Caco-2 (cell line): ENCODE measurements at places on chromosomes 11 and 22.

DNA sequence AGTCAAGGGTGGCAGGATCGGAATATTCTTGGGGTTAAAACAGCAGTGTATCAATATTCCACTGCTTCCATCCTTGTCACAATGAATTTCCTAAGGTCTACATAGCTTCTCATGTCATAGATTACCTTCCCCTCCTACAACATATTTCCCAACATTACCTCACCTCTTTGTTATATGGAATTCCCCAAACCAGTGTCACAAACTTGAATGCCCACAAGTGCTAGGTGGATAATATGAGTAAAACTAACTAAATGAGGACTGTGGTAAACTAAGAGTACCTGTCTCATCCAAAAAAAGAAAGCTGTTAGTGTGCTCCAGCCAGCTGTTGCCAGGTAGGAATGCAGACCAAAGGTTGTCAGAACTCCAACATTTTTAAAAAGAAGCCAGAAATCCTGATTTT, 17.0 kb upstream of the NUCB2 start:
- H3K4me1 ChIP-seq, result peaks cover 28% of the 10 kb centered on the region
- no peaks in the 10 kb centered on the region for H3K27me3 ChIP-seq
- H3K4me3 ChIP-seq, result no peak overlapping the region
- no peak overlapping the region for H3K27ac ChIP-seq

- H3K27ac ChIP-seq, result no peak overlapping the region
- no peak for DNase-seq
- no peak overlapping the region for H3K4me3 ChIP-seq
- no peaks in the 10 kb centered on the region for H3K4me1 ChIP-seq
- H3K27me3 ChIP-seq, result no peaks in the 10 kb centered on the region
Measured at GRCh38 chr22:50730013-50730891, 7.8 kb upstream of the ACR start.

GRCh38 chr22:42862045-42862734, 5.1 kb upstream of the ARFGAP3 start:
- DNase-seq, result no peak
- H3K4me3 ChIP-seq, result no peak overlapping the region
- no peak overlapping the region for H3K27ac ChIP-seq
- H3K36me3 ChIP-seq, result no peaks in the 10 kb centered on the region

GRCh38 chr11:126113515-126113957, 50.9 kb upstream of the CDON start:
- DNase-seq, result peak; percentile 68
- no peak overlapping the region for H3K27ac ChIP-seq
- H3K27me3 ChIP-seq, result no peaks in the 10 kb centered on the region

DNA sequence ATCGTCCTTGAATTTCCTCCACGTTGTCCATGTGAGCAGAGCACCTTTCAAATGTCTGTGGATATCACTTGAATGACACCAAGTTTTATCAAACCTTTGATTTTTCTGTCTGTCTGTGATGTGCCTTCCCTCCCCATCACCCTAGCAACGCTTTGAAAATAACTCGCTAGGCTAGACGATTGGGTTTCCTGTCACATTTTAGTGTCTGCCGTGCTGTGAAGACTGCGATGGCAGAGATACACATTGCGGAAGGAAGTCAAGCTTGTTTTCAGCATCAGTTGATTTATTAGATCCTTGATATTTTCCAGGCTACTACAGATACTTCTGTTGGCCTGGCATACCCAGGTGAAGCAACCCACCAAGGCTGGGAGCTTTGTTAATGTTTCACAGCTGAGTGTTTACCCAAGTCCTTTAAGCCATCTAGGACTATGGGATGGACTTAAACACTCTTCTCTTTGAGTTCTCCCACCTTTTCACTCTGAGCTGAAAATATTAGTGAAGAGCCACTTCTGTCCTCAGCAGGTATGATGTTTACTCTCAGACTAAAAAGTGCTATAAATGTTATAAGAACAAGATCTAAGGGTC, 93.6 kb upstream of the CD44 start:
- H3K27me3 ChIP-seq, result no peaks in the 10 kb centered on the region
- no peak overlapping the region for H3K27ac ChIP-seq
- H3K4me3 ChIP-seq, result no peak overlapping the region
- DNase-seq, result peak; percentile 22
- H3K36me3 ChIP-seq, result no peaks in the 10 kb centered on the region

DNA sequence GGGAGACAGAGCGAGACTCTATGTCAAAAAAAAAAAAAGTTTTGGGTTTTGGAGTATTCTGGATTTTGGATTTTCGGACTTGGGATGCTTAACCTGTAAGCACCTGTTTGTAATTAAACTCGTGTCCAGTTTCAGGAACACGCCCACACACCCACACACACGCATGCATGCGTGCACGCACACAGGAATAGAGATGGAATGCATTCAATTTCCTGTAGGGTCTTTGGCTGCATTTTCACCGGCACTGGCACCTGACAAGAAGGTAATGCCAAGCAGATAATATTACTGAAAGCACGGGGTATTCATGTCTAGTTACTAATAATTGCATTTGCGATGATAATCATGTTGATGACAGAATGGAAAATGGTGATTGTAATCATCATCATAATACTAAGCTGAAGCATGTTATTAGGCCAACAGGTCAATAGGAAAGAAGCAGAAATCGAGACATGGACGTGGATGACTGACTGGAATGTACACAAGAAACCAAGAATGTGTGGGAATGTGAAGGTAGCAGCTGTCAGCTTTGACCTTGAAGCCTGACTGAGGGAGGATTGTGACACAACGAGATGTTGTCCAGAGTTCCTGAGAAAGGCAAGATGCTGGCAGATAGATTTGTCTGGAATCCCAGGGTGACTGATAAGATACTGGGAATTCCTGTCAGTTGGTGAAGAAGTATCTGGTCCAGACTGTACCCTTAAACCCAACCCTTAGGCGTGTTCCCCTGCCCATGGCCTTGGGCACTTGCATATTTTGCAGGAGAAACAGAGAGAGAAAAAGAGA, 108.6 kb downstream of the SYN3 start:
- H3K4me1 ChIP-seq, result peaks cover 3% of the 10 kb centered on the region; the same call in 1 of the 2 replicates
- DNase-seq, result no peak
- no peaks in the 10 kb centered on the region for H3K36me3 ChIP-seq
- no peak overlapping the region for H3K27ac ChIP-seq
- no peak overlapping the region for H3K4me3 ChIP-seq

- no peaks in the 10 kb centered on the region for H3K36me3 ChIP-seq
- no peaks in the 10 kb centered on the region for H3K27me3 ChIP-seq
- no peak for DNase-seq
- H3K4me3 ChIP-seq, result no peak overlapping the region
Measured at GRCh38 chr11:94058630-94059029, 37.5 kb downstream of the HEPHL1 start.

GRCh38 chr11:68146010-68146540, 24.9 kb upstream of the CHKA start:
- H3K4me1 ChIP-seq, result peaks cover 41% of the 10 kb centered on the region
- H3K4me3 ChIP-seq, result no peak overlapping the region
- H3K27me3 ChIP-seq, result no peaks in the 10 kb centered on the region
- no peaks in the 10 kb centered on the region for H3K36me3 ChIP-seq

GRCh38 chr11:21142007-21142406, 472.6 kb downstream of the NELL1 start:
- H3K4me1 ChIP-seq, result no peaks in the 10 kb centered on the region
- H3K27ac ChIP-seq, result no peak overlapping the region
- DNase-seq, result peak; percentile 30
- no peaks in the 10 kb centered on the region for H3K36me3 ChIP-seq

- DNase-seq, result no peak
- H3K36me3 ChIP-seq, result no peaks in the 10 kb centered on the region
- H3K4me3 ChIP-seq, result no peak overlapping the region
- H3K4me1 ChIP-seq, result no peaks in the 10 kb centered on the region
- no peaks in the 10 kb centered on the region for H3K27me3 ChIP-seq
Measured at GRCh38 chr11:48033918-48034341, 53.6 kb downstream of the PTPRJ start.

DNA sequence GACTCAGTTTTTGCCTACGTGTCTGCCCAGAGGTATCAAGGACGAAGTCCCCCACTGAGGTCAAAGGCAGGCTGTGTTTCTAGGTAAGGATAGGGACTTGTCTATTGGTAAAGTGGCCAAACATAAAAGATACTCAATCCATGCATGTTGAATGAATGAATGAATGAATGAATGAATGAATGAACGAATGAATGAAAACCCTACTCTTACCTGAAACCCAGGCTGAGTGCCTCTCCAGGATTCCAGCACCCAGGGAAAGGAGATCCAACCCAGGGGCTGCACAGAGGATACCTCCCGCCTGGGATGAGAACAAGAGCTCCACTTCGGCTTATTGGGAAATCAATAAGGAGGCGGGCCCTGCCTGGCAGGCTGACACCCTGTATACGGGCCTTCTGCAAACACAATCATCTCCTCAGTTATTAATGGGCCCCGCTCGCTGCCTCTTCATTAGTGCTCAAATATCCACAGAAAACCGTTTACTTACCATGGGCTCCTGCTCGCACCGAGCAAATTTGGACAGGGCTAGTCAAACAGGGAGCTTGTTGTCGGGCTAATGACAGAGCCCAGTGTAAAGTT, 177.4 kb downstream of the BUD13 start:
- H3K27me3 ChIP-seq, result peaks cover 2% of the 10 kb centered on the region; the same call in 1 of the 2 replicates
- no peaks in the 10 kb centered on the region for H3K4me1 ChIP-seq
- no peak overlapping the region for H3K27ac ChIP-seq
- no peaks in the 10 kb centered on the region for H3K36me3 ChIP-seq

DNA sequence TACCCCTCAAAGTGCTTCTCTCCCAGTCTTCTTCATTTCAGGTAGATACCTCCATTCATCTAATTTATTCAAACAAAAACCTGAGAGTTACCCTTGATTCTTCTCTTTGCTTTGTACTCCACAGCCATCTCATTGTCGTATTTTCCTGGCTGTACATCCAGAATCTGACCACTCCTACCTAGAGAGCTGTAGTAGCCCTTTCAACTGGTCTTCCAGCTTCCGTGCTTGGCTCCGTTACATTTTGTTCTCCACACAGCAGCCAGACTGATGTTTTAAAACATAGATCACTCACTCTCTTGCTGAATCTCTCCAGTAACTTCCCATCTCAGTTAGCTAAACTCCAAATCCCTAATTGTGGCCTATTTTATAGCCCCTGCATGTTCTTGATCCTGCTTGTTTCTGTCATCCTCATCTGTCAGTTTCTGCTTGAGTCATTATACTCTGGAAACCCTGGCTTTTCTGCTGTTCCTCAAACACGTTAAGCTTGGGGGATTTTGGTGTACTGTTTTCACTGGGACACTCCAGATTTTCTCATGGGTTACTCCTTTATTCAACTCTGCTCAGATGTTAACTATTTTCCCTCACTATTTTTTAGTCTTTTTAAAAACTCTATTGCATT, 7.4 kb downstream of the SPCS2 start:
- no peak overlapping the region for H3K27ac ChIP-seq
- H3K27me3 ChIP-seq, result no peaks in the 10 kb centered on the region
- no peak overlapping the region for H3K4me3 ChIP-seq
- no peaks in the 10 kb centered on the region for H3K4me1 ChIP-seq
- no peak for DNase-seq
